ENCODE measurements at places on chromosomes 2 and 18.

DNA sequence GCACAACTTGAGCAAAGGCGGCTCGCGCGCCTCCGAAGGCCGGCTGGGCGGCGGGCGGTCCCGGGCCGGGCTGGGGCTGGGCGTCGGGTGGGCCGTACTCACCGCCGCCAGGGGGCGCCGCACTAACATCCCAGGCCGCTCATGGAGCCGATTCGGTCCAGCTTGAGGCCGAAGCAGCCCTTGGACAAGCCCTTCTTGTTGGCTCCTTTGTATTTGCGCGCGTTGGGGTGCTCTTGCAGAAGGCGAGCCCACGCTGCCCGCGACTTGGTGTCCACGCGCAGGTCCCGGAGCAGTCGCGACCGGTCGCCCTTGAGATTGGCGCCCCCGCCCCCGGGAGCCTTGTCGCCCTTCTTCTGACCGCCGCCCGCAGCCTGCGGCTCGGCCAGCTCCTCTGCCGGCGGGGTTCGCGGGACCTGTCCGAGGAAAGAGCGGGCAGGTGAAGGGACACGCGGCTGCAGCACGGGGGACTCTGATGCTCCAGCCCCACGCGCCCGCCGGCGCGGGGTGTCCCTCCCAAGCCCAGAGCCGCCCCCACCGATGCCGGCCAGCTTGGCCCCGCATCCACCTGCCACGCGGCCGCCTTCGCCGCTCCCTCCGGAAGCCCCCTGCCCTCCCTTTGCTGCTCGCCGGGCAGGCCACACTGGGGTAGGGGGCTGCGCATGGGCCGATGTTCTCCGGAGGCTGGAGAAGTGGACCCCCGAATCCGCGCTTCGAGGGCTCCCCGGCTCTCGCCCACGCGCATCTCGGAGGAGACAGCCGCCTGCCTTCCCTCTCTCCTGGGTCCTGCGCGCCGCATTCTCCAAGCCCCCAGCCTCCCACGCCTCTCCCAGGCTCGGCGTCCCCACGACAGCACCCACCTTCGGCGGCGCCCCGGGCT lies 655 bp downstream of the NPPC start:
- peak; percentile 69 for DNase-seq

- DNase-seq = no peak
Measured at GRCh38 chr2:186031229-186031628, 292.6 kb downstream of the FSIP2 start.

GRCh38 chr18:49879271-49879580 lies 65.9 kb upstream of the ACAA2 start:
- DNase-seq = no peak

- DNase-seq = no peak
Measured at GRCh38 chr2:167333245-167333644, 445.0 kb downstream of the XIRP2 start.

GRCh38 chr18:69969491-69969890 lies 21.8 kb upstream of the CD226 start:
- no peak for DNase-seq

GRCh38 chr18:7094427-7094826 lies 23.2 kb downstream of the LAMA1 start:
- DNase-seq = no peak
